ENCODE measurements at places on chromosomes 7 and 10. TPM values are rescaled to one million over a fixed set of nuclear protein-coding genes. Genes with fewer than 3 reads are reported as not detected.

GRCh38 chr7:116802746-116803152 is 59.6 kb upstream of the CAPZA2 start:
- H3K4me1 ChIP-seq, result no peaks in the 10 kb centered on the region
- H3K36me3 ChIP-seq, result no peaks in the 10 kb centered on the region
- H3K4me3 ChIP-seq, result no peak overlapping the region

DNA sequence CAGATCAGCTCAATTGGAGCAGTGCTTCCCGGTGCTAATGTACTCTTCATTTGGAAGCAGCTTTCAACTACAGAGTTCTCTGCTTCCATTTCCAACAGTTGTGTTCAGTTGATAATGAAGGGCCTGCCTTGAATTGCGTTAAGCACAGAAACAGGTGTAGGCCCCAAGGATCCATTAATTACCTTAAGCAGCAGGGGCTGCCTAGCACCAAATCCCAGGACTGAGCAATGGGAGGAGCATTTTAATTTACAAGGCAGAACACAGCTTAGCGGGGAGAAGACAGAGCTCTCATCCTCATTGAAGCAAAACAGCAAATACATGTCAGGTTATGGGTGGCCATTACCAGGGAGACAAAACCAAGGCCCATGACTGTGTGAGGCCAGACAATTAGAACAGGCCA is 349.6 kb downstream of the TFEC start:
- no peak overlapping the region for H3K27ac ChIP-seq
- H3K4me1 ChIP-seq, result no peaks in the 10 kb centered on the region
- no peaks in the 10 kb centered on the region for H3K27me3 ChIP-seq
- H3K4me3 ChIP-seq, result no peak overlapping the region
- no peak for DNase-seq
- no peaks in the 10 kb centered on the region for H3K36me3 ChIP-seq

GRCh38 chr7:111827863-111828504 is 265.7 kb upstream of the IMMP2L start:
- DNase-seq, result no peak
- no peak overlapping the region for H3K4me3 ChIP-seq
- H3K27me3 ChIP-seq, result no peaks in the 10 kb centered on the region
- H3K27ac ChIP-seq, result no peak overlapping the region
- no peaks in the 10 kb centered on the region for H3K36me3 ChIP-seq

GRCh38 chr10:82208726-82209125 is 333.7 kb downstream of the NRG3 start:
- no peak overlapping the region for H3K27ac ChIP-seq
- no peak overlapping the region for H3K4me3 ChIP-seq
- H3K4me1 ChIP-seq, result no peaks in the 10 kb centered on the region
- H3K27me3 ChIP-seq, result no peaks in the 10 kb centered on the region

GRCh38 chr7:106947244-106947728 is 82.2 kb downstream of the PIK3CG start:
- no peak for DNase-seq
- no peaks in the 10 kb centered on the region for H3K27me3 ChIP-seq
- H3K36me3 ChIP-seq, result no peaks in the 10 kb centered on the region
- H3K4me1 ChIP-seq, result no peaks in the 10 kb centered on the region
- no peak overlapping the region for H3K27ac ChIP-seq
- H3K4me3 ChIP-seq, result no peak overlapping the region

The PRPS1L1 gene
- not detected for total RNA-seq

All from T-cell (primary cell).